Stimulated activated CD4-positive, alpha-beta T cell treated with anti-CD3 and anti-CD28 coated beads, Interleukin-1b, Interleukin-23, amount 100 ng/mL, for 1 hour (primary cell): ENCODE measurements at places on chromosomes 7 and 10.

GRCh38 chr10:115118346-115118745 lies 25.2 kb downstream of the ATRNL1 start:
- no peak for DNase-seq

- no peak for DNase-seq
These were observed 583.2 kb downstream of the GATA3 start for GRCh38 chr10:8637640-8638039.

- no peak for DNase-seq
These were observed 480.7 kb downstream of the SORCS3 start for GRCh38 chr10:105121743-105122142.

DNA sequence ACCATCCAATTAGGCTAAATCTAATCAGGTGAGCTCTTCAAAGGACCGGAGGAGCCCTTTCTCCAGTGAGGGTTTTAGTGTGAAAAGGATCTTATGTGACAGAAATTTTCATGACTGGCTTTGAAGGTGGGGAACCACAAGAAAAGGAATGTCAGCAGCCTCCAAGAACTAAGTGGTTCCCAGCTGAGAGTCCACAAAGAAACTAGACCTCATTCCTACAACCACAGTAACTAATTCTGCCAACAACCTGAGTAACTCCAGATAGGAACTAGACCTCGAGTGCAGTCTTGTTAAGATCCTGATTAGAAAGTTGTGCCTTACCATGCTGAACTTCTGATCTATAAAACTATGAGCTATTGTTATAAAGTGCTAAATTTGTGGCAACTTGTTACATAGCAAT lies 51.3 kb downstream of the PCLO start:
- DNase-seq = no peak

GRCh38 chr10:116990276-116990800 lies 14.6 kb downstream of the SHTN1 start:
- no peak for DNase-seq

GRCh38 chr7:1394371-1394770 lies 64.9 kb downstream of the MICALL2 start:
- no peak for DNase-seq

GRCh38 chr10:52523696-52524095 lies 209.6 kb downstream of the DKK1 start:
- no peak for DNase-seq

DNA sequence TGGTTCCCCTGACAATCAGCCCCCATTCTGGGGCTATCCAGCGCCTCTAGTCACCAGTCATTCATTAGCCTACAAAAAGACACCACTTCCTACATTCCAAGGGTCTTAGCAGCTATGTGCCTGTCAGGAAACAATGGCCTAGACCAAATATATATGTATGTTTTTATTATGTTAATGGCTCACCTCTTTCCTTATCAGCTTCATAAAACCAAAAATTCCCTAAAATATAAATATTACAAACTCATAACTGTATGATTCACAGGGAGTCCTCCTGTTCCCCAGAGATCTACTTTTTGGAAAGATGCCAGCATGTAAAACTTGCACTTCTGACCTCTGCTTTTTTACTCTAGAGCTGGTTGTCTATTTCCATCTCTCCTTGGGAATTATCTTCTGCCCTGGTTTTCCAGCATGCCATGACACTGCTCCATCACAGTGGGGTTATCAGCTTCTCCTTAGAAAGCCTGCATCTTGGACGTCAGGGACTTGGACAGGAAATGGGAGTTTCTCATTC lies 79.2 kb downstream of the ABCA13 start:
- no peak for DNase-seq

- DNase-seq = no peak
These were observed 18.3 kb downstream of the CYP26A1 start for GRCh38 chr10:93091960-93092359.

GRCh38 chr7:155584763-155585531 lies 38.6 kb upstream of the CNPY1 start:
- DNase-seq = no peak

- no peak for DNase-seq
These were observed 552.5 kb upstream of the MBL2 start for GRCh38 chr10:53325066-53325465.

- DNase-seq = no peak
These were observed 51.2 kb downstream of the HIF1AN start for GRCh38 chr10:100586959-100587358.

DNA sequence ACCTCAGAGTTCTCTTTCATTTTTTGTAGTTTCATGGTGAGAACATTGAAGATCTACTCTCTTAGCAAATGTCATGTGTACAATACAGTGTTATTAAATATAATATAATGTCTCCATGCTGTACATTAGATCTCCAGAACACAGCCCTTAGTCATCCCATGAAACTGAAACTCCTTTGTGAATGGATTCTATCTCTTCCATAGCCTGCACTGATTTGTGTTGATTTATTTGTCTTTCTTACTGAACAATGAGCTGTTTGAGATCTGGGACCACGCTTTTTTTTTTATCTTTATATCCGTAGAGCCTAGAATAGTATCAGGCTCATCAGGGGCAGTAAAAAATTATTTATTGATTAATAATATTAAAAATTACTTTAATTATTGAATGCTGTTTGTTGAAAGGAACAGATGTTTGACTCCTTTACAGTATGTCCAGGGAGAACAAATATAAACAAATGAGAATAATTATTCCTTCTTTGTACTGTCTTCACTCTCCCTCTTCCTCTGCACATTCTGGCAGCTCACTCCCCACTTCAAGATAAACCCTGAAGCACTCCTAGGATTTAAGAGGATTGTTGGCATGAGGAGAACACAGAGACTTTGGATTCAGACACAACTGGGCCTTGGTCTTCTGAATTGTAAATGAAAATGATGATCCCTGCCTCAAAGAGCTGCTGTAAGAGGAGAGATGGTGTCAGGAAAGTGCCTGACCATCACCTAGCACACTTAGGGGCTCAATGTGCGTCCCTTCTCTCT lies 81.6 kb upstream of the MSRB2 start:
- DNase-seq = no peak

- DNase-seq = no peak
These were observed 307.7 kb downstream of the TNS3 start for GRCh38 chr7:47273974-47274766.

DNA sequence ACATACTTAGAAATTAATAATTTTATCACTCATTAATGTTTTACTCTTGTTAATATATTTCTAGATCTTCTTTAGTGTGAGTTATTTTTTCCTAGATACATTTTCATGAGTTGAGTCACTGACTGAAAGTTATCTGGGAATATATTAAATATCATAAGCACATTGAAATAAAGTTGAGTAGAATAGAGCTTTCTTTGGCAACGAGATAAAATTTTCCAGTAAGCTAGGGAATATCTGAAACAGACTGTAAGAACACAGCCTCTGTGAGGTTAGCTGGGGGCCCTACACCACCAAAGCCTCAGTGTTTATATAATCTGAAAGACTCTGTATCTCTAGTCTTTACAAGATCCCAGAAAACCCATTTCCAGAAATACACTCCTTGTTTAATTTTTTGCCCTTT lies 347.8 kb upstream of the PLXDC2 start:
- no peak for DNase-seq

DNA sequence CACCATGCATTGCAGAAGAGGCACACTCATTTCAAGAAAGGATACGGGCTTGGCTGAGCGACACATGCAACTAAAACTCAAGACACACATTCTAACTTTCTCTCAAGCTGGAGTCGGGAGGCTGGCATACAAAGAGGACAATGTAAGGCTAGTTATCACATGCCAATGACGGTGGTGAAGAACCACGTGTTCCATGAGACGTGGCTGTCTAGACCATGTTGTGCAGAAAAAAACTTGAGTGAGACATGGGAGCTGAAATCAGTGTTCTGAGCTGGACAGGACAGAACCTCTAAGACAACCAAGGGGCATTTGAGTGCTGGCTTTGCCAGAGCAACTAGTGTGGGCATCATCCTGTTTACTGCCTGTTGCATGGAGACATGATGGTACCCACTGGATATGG lies 193.0 kb upstream of the DPP6 start:
- no peak for DNase-seq

DNA sequence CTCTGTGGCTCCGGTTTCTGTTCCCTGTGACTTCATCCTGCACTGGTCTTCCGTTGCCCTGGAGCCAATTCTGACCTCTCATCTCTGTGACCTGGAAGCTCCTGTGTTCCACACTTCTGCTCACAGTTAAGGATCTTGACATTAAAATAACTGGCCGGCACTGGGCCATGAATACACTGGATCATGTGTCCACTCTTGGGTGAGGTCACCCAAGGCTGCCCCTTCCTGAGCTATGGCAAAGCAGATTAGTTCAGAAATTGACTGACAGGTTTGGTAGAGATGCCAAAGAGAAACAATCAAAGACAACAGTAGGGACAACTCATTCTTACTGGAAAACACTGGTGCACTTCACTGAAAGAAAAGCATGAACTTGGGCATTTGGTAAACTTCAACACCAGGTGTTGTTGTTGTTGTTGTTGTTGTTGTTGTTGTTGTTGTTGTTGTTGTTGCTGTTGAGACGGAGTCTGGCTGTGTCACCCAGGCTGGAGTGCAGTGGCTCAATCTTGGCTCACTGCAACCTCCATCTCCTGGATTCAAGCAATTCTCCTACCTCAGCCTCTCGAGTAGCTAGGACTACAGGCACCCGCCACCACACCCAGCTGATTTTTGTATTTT lies 36.7 kb upstream of the GRID1 start:
- no peak for DNase-seq

DNA sequence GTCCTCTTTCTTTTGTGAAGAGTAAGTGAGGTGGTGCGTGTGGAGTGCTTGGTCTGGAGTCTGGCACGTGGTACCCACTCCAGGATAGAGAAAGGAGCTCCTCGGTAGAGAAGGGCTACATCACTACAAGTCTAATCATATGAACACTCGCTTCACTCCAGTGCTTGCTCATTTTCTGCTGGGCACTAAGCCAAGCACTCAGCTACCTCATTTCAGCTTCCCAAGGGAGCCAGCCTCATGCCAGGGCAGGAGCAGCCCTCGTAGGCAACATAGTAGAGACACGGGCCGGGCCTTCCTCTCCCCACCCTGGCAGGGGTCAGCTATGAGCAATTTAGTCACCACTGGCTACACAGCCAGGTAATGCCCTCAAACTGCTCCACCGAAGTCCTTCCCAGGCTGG lies 11.4 kb upstream of the HSPA12A start:
- no peak for DNase-seq

GRCh38 chr10:29950391-29950790 lies 109.0 kb downstream of the JCAD start:
- DNase-seq = no peak

GRCh38 chr7:55396233-55396785 lies 31.2 kb downstream of the LANCL2 start:
- DNase-seq = no peak

DNA sequence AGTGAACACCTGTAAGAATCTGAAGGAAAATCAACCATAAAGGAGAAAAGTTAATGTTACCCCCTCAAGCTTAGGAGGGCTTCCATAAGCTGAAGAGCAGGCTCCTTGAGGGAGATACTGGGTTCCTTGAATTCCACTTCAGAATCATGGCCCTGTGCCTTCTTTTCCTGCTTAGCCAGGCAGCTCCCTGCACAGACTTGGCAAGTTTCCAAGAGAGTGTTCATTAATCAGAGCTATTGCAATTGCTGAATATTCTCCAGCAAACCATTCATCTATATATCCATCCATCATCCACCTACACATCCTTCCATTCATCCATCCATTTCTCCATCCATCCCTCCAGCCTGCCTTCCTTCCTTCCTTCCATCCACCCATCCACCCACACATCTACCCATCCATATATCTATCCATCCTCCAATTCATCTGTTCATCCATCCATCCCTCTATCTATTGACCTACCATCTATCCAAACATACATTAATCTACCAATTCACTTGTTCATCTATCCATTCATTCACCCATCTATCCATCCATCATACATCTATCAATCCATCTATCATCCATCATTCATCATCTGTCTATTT lies 574.4 kb downstream of the PTPRN2 start:
- no peak for DNase-seq
